ENCODE measurements at places on chromosomes 2 and 18. TPM values are rescaled to one million over a fixed set of nuclear protein-coding genes. Genes with fewer than 3 reads are reported as not detected.

CIAO1 gene
- total RNA-seq = 108 TPM

GPBAR1 gene
- total RNA-seq = not detected

ABCA12 gene
- not detected for total RNA-seq

RAB6C gene
- not detected for total RNA-seq

MSGN1 gene
- total RNA-seq = not detected

FOXD4L1 gene
- not detected for total RNA-seq

DCC gene
- total RNA-seq = 1.3 TPM

LGALSL gene
- total RNA-seq = 12.1 TPM

STARD6 gene
- not detected for total RNA-seq

MERTK gene
- 8.3 TPM for total RNA-seq

PLGLB1 gene
- total RNA-seq = 0.33 TPM

FHOD3 gene
- 2.1 TPM for total RNA-seq

DES gene
- total RNA-seq = 18.8 TPM

SLC4A1AP gene
- 22.8 TPM for total RNA-seq

MAP2 gene
- 1.6 TPM for total RNA-seq

PIK3C3 gene
- total RNA-seq = 27.2 TPM

AQP12A gene
- total RNA-seq = not detected

COLEC12 gene
- 1.9 TPM for total RNA-seq

SNRNP200 gene
- total RNA-seq = 73.5 TPM

PARD3B gene
- total RNA-seq = 2.3 TPM

FEV gene
- total RNA-seq = not detected

FAM110C gene
- 2.3 TPM for total RNA-seq

KCNS3 gene
- total RNA-seq = 31.2 TPM

CYTIP gene
- total RNA-seq = not detected

ANKRD30BL gene
- total RNA-seq = not detected

ZAP70 gene
- 0.33 TPM for total RNA-seq

IDH1 gene
- total RNA-seq = 347 TPM

MRPL33 gene
- 81.9 TPM for total RNA-seq

MFSD2B gene
- 0.21 TPM for total RNA-seq

ZC3H6 gene
- 16.0 TPM for total RNA-seq

CASP8 gene
- total RNA-seq = 16.1 TPM

BARD1 gene
- total RNA-seq = 21.8 TPM

SPAG16 gene
- 17.2 TPM for total RNA-seq
